CD4-positive, alpha-beta T cell treated with Interleukin-6 for 4 hours (primary cell): ENCODE measurements at places on chromosomes 2 and 18.
A peak's percentile ranks its signal among the peaks of the same experiment; 100 is the strongest.

DNA sequence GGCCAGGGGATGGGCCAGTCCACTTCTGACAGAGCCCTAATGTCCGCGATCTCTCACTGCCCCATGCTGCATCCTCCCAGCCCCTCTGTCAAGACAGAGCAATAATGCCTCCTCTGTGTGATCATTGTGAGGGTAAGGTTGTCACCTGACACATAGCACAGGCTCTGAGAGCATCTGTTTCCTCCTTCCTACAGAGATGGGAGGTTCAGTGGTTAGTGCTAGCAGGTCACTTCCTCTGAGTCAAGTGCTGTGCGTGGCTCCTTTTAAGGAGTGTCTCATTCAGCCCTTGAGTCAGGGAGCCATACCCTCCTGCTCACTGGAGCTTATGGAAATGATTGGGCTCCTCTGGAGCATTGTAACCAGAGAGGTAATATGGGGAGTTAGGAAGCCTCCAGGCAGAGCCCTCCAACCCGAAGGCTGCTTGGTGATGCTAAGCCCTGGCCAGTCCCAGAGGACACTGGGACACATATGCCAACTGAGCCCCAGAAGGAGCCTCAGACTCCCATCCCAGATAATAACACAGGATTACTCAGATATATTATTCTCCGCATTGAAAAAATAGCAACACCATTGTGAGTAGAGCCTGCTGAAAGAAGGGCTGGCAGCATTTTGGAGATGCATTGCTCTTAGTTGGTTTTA is 189.0 kb downstream of the GALNT1 start:
- DNase-seq: no peak

DNA sequence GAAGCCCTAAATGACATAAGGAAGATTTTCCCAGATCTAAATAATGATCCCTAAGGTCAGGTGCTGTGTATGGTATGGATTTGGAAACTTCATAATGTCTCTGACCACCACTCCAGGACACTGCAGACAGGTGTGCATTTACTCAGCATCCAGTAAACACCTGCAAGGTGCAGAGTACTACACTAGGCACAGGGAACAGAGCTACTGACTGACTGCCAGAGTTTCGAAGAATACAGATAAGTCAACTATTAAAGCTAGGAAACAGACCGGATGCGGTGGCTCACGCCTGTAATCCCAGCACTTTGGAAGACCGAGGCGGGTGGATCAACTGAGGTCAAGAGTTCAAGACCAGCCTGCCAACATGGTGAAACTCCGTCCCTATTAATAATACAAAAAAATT is 65.0 kb downstream of the ATP8B1 start:
- DNase-seq: no peak

GRCh38 chr2:223536546-223536945 is 65.6 kb downstream of the SCG2 start:
- no peak for DNase-seq

- no peak for DNase-seq
Observed at GRCh38 chr2:159130302-159130701, 156.2 kb downstream of the WDSUB1 start.

DNA sequence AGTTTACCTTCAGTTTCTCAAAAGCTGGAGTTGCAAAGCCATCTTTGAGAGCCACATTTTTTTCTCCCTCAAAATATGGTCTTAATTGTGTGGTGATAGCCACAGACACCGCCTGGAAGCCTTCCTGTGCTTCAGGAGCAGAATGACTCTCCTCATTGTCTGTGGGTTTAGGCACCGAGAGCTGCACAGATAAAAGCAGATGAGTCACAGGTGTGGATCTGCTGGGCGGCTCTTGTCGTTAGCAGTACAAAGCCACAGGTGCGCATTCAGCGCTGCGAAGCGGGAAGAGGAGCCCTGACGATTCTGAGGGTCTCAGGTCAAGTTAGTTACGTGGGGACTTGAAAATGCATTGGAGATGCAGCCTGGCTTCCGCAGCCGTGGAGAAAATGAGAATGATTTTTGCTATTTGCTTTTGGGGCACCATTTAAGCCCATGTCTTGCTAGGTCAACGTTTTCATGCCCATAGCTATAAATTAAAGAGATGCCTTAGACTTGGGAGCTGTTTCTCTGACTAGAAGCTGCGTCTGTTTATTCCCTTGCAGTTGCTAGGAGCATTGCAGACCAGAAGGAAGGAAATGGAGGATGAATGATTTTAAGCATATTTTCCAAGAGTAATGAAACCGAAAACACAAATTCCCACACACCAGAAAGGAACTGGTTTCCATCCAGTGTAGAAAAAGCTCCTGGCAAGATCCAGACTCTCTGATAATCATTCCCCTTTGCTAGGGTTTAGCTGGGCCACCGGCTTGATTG is 51.5 kb downstream of the KLHL29 start:
- peak; percentile 45 for DNase-seq

- DNase-seq: peak; percentile 27
Observed at GRCh38 chr2:143205106-143205764, 76.0 kb downstream of the ARHGAP15 start.

- no peak for DNase-seq
Observed at GRCh38 chr2:11865805-11866204, 119.4 kb downstream of the LPIN1 start.

DNA sequence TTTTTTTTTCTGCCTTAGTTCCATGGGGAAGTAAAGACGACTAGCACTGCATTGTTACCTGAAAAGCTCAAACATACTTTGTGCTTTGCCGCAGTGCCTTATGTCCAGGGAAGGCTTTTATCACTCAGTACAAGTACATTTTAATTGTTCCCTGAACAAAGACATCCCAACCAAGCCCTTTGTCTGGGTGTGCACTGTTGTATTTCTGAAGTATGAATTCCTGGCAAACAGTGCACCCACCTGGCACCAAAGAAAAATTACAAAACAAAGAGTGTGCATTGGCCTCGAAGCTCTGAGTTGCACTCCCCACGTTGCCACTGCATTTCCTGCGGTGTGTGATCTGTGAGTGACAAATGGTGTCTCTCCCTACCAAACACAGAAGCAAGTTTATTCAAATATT is 858.5 kb upstream of the PIK3C3 start:
- DNase-seq: no peak

DNA sequence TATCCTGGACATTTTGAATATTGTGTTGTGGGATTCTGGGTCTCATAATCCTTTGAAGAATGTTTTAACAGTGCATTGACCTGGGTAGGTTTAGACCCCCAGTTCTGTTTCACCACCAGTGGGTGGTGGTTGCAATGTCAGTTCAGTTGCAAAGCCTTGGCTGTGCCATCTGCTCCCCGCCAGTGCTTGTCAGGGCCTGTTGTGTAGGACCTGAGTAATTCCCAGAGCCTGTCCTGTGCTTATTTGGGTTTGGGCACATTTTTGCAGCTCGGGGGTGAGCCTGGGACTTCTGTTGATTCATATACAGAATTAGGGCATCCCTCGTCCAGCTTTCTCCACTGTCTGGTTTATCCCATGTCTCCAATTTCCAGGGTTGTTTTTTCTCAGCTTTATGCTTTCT is 24.8 kb downstream of the ATP9B start:
- no peak for DNase-seq

- no peak for DNase-seq
Observed at GRCh38 chr2:84896567-84896966, 8.9 kb upstream of the TMSB10 start.

DNA sequence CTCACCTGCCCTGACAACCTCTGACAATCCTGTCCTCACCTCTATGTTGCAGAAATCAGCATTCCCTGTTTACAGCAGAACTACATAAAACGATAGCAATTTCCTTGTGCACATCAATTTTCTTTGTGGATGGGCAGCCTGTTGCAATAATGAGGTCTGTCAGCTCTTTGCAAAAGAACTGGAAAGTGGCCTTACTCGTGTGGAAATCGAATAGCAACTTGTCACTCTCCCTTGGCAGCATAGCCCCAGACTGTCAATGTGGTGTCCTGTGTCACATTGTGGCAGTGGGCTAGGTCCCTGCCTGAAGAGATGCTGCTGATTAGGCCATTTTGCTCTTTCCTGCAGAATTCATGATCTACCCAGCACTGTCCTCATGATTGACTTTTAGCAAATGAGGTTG is 531.9 kb downstream of the CCDC85A start:
- DNase-seq: no peak

DNA sequence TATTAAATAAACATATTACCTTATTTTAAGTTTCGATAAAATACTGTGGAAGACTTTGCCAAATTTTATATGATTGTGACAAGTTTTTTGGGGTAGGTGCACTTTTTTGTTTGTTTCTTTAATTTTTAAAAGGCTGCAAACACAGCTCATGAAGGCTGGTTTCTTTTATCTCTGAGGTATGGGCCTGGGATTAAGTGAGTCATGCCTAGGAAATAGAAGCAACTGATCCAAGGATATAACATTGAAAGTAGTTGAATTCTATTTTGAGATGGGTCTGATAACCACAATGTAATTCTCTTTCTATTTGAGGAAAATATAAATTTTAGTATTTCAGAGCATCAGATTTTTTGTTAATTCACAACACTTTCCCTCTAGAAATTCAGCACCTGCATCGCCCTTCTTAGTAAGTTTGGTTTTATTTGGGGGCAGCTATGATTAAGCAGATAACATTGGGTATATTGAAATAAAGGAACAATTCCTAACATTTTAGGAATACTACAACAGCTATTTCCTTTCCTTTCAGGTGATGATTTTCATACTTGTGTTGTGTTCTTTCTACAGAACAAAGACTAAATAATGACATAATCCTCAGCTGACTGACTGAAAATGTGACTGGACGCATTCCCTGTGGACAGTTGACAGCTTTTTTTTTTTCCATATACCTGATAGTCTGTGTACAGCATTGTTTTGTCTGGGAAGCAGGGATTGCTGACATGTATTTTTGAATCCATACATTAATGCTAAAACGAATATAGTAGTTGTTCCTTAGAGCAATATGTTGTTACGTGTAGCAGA is 16.8 kb downstream of the RBM45 start:
- DNase-seq: no peak

GRCh38 chr2:177665948-177666347 is 273.4 kb downstream of the AGPS start:
- no peak for DNase-seq

- no peak for DNase-seq
Observed at GRCh38 chr18:78740876-78741275, 238.7 kb upstream of the SALL3 start.

DNA sequence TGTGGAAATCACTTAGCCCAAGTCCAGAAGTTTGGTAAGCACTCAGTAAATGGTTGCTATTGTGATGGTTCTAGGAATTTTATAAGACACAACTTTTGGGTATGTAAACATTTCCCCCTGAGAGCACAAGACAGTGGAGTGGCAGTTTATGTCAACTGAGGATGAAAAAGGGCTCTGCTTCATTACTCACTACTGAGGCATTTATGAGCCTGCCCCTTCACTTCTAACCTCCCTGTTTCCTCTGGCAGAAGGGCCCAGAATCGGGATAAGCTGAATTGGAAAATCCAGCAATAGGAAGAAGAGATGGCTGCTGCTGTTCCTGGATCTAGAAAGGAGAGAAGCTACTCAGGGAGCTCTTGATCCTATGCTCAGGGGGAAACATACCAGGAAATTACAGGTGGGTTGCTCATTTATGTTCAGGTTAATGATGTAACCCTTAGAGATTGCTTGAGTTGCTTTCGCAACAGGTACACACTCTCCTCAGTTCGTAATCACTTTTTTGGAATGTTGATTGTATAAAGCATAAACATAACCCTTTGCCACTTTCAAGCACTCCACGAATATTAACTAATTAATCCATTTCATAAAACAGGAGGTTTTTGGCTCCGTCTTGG is 46.3 kb downstream of the ADCYAP1 start:
- no peak for DNase-seq
